Endodermal cell (in vitro differentiated cells): ENCODE measurements at places on chromosomes 2 and 18. TPM values are rescaled to one million over a fixed set of nuclear protein-coding genes. Genes with fewer than 3 reads are reported as not detected.

Gene COX7A2L
- 113 to 125 TPM (median 114 TPM) in 3 replicates for total RNA-seq

Gene MPP4
- not detected in 3 replicates for total RNA-seq

DNA sequence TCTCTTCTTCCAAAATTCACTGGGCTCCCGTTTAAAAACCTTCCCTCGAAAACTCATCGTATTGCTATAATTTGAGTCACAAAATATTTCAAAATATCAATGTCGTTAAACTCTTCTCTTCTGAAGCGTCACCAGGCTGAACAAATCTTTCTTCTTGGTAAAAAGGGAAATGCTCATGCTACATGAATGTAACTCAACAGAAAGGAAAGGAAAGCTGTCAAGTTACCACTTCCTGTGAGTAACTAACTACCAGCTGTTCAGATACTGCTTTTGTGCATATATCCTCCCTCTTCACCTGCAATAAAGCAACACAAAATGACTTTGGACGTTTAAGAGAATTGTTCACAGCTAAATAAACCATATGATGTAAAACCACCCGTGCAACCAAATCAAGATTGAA, 95.4 kb downstream of the DOCK10 start:
- no peaks in the 10 kb centered on the region for H3K36me3 ChIP-seq
- no peak overlapping the region for H3K27ac ChIP-seq
- no peaks in the 10 kb centered on the region for H3K27me3 ChIP-seq
- no peak for DNase-seq
- H3K4me3 ChIP-seq = no peak overlapping the region

DNA sequence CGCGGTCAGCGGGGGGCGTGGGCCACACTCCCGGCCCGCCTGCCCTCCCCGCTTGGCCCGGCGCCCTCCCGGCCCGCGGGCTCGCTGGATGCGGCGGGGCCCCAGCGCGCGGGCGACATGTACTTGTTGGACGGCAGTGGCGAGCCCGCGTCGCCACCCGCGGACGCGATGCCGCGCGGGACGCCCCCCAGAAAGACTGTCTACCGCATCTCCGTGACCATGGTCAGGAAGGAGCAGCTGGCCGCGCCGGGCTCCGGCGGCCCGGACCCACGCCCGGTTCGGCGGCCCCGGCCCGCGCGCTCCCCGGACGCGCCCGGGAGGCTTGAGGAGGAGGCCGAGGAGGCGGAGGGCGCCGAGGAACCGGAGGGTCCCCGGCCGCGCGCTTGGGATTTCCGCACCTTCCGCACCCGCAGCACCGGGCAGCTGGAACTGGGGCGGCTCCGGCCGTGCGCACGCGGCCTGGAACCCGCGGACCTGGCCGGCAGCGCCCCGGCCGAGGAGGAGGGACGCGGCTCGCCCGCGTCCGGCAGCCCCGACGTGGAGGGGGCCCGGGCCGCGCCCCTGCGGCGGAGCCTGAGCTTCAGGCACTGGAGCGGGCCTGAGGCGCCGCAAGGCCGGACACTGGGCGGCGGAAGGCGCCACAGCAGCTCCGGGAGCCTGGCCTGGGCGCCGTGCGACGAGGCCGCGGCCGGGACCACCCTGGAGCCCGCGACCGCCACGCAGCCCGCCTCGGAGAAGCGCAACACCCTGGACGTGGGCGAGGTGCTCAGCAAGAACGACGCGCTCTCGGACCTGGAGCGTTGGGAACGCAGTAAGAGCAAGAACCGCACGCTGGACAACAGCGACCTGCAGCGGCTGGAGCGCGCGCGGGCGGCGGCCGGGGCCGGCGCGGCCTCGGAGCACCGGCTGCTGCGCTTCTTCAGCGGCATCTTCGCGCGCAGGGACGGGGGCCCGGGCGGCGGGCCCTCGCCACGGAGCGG, 176.4 kb downstream of the AGAP1 start:
- H3K27me3 ChIP-seq = peaks cover 23% of the 10 kb centered on the region
- no peak overlapping the region for H3K27ac ChIP-seq
- H3K4me3 ChIP-seq = peak overlapping the region; percentile 60
- peak; percentile 85 for DNase-seq
- H3K4me1 ChIP-seq = peaks cover 4% of the 10 kb centered on the region

DNA sequence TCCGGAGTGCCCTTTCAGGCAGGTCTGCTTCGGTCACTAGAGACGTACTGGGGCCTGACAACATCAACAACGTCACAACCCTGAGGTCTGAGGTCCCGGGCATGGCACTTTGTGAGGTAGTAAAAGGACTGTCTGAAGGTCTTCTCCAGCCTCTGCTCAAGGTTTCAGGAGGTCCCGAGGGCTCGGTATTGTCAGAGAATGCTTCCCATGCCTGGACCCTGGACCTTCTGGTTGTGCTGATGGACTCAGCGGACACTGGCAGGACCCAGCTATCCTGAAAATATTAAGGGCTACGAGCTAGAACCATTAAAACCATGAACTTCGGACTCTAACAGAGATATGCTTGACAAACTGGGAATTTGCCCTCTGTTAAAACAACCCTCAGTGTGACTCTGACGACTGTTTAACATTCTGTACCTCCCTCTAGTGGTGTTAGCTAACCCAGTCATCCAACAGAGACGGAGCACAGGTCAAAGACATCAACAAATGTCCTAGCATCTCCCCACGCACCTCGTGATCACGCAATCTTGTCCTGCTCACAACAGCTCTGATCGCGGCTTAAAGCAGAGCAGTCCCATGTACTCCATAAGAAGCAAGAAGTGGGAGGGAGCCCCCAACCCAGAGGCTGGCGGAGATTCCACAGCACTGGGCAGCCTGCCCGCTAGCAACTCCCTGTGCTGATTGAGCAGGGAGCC, 96.5 kb downstream of the CCDC93 start:
- peak; percentile 57 for DNase-seq
- H3K4me3 ChIP-seq = no peak overlapping the region
- H3K27ac ChIP-seq = no peak overlapping the region
- H3K27me3 ChIP-seq = no peaks in the 10 kb centered on the region
- H3K4me1 ChIP-seq = no peaks in the 10 kb centered on the region

DNA sequence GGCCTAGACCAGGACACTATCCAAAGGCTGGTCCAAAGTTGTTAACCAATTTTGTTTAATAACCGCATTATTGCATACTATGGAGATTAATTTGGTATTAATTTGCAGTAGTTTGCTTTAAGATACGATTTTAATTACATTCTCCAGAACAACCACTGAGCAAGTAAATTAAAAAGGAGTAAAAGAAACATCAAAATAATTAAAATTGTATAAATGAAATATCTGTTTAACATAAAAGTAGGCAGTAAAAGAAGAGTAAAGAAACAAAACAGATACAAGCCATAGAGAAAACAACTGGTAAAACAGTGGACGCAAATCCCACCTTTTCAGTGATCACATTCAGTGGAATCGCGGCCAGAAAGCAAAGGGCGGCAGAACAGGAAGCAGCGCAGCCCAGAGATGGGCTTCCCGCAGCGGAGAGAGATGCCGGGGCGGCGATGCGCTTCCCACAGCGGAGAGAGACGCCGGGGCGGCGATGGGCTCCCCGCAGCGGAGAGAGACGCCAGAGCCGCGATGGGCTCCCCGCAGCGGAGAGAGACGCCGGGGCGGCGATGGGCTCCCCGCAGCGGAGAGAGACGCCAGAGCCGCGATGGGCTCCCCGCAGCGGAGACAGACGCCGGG, 176.8 kb downstream of the RTP5 start:
- no peaks in the 10 kb centered on the region for H3K4me1 ChIP-seq
- DNase-seq = peak; percentile 54
- H3K27me3 ChIP-seq = peaks cover 79% of the 10 kb centered on the region
- H3K36me3 ChIP-seq = no peaks in the 10 kb centered on the region
- H3K4me3 ChIP-seq = peak overlapping the region; percentile 58

GRCh38 chr18:29608982-29609381, 1432.1 kb upstream of the CDH2 start:
- H3K36me3 ChIP-seq = no peaks in the 10 kb centered on the region
- H3K27me3 ChIP-seq = no peaks in the 10 kb centered on the region
- no peak overlapping the region for H3K27ac ChIP-seq
- no peak overlapping the region for H3K4me3 ChIP-seq
- no peaks in the 10 kb centered on the region for H3K4me1 ChIP-seq

- no peak for DNase-seq
- H3K27me3 ChIP-seq = no peaks in the 10 kb centered on the region
- no peak overlapping the region for H3K4me3 ChIP-seq
- H3K36me3 ChIP-seq = peaks cover 37% of the 10 kb centered on the region
- no peak overlapping the region for H3K27ac ChIP-seq
These were observed 139.5 kb upstream of the DAPL1 start for GRCh38 chr2:158655628-158656027.

Gene RNF144A
- 12.4 TPM in 2 replicates for total RNA-seq
